ENCODE measurements at places on chromosomes 12 and 14. TPM values are rescaled to one million over a fixed set of nuclear protein-coding genes. Genes with fewer than 3 reads are reported as not detected.

- DNase-seq: no peak
Measured at GRCh38 chr12:90216815-90217214, 508.2 kb upstream of the ATP2B1 start.

GRCh38 chr12:98503342-98503591 is 12.1 kb upstream of the TMPO start:
- peak; percentile 71 for DNase-seq

DNA sequence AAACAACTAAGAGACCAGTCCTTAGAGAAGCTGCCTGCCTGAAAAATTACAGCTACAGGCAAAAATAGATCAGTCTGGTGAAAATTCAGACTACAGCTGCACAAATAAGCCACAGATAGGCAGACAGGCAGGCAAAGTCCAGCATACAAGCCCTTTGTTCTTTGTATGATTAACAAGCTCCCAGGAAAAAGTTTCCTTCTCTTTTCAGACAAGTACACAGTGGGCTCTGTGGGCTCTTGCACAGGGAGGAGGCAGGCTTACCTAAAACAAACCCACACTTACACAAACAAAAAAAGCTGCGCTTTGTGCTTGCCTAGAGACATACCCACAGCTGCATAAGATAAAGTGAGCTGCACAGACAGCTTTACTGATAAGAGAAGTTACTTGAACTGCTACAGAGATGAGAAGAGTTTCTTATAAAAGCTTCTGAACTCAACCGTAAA is 7.7 kb downstream of the OR6C68 start:
- DNase-seq: no peak

DNA sequence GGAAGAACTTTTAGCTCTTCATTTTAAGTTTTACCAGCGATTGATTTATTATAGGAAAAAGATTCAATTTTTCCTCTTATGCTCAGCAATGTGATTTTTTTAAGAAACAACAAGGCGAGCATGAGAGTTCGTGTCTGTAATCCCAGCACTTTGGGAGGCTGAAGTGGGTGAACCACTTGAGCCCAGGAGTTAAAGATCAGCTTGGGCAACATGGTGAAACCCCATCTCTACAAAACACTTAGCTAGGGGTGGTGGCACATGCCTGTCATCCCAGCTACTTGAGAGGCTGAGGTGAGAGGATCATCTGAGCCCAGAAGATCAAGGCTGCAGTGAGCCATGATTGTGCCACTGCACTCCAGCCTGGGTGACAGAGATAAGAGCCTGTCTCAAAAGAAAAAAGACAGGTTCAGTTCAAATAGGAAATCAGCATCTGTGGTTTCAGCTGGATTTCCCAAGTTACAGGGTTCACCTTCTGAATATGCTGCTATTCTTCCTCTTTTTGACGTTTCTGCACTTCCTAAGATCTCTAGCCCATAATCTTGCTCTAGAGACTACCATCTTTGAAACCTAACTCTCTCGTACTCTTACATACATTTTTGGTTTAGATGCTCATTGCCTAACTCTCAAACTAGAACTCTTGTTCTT is 274.7 kb downstream of the SEC23A start:
- no peak for DNase-seq

Gene PTCSC3
- not detected for polyA plus RNA-seq

Gene INHBE
- polyA plus RNA-seq: 0.08 TPM

Gene C1QL4
- 9.8 TPM for polyA plus RNA-seq

Gene ATP5MC2
- polyA plus RNA-seq: 309 TPM

Gene SDR9C7
- polyA plus RNA-seq: not detected

Gene CACNA1C
- polyA plus RNA-seq: 1.6 TPM

Measured in SK-N-SH (cell line).